ENCODE measurements at places on chromosomes 1 and 21. TPM values are rescaled to one million over a fixed set of nuclear protein-coding genes. Genes with fewer than 3 reads are reported as not detected.

Gene TAF1A
- total RNA-seq: 2.8 TPM

Gene S100A14
- total RNA-seq: 4.2 TPM

Gene C21orf58
- total RNA-seq: 0.81 TPM

Gene BARHL2
- total RNA-seq: not detected

Gene OR6K2
- not detected for total RNA-seq

Gene CEP170
- 74.3 TPM for total RNA-seq

DNA sequence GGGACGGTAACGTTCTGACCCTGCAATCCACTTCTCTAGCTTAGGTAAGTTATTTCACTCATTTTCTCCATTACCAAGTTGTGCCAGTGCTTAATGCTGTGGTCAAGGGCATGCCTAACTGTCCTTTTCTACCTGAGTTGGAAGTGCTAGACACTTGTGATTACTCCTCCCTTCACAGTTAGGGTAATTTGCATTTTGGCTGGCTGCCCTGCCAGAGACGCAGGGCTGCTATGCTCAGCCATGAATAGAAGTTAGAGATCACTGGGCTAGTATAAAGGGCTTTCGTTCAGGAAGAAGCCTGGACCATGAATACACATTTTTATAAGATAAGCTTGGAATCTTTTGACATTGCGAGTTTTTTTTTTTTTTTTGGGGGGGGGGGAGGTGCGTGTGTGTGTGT lies 633.2 kb upstream of the NEGR1 start:
- no peak for DNase-seq

DNA sequence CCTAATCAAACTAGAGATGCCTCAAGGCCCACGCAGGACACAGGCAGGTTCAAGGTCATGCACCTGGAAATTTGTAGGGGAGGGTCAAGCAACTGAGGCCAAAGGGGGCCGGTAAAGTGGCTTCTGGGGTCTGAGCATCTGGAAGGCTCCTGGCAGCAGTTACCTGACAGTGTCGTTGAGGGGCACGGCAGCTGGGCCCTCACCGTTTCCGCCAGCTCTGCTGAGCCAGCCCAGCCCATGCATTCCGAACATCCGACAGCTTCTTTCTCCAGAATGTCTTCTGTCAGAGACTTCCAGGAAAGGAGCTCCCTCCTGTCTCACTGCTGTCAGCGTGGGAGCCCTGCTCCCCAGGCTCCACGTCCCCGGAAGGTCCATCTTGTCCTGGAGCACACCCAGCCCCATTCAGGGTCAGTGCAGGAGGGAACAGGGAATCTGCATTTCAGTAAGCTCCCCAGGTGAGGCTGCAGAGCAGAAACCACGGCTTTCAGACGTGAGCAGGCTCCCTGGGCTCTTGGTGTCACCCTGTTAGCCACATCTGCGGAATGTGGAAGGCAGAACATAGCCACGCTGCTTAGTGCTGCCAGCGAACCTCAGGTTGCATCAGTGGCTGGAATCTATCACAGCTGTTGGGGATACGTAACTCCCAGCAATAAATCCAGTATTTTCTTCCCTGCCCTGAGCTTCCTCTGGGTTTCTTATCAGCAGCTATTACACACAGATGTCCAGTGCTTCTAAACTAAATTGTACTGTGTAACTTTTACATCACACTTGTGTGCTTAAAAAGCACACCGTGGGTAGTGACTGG lies 36.3 kb upstream of the FAM3B start:
- no peak for DNase-seq

GRCh38 chr1:167966050-167966449 lies 29.2 kb upstream of the MPC2 start:
- no peak for DNase-seq

DNA sequence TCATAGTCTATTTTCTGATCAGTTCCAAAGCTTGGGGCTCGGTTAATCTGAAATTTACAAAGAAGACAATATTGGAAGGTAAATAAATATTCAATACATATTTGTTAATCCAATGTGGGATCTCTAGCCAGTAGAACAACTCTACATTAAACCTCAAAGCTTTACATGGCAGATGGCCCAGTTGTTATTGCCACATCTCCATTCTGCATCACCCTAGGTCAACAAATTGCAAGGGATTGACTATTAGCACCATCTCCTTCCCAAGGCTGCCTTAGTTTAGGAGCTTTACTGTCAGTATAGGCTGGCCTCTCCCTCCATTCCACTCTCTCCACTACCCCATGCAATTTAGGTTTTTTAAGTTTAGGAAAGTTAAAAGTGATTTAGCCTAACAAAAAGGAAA lies 69.7 kb downstream of the TTLL7 start:
- no peak for DNase-seq

GRCh38 chr21:33198346-33199099 lies 31.2 kb upstream of the IFNAR2 start:
- DNase-seq: no peak

GRCh38 chr1:31170486-31170735 lies 69.3 kb downstream of the NKAIN1 start:
- DNase-seq: no peak

GRCh38 chr1:145751491-145752037 lies 32.3 kb downstream of the CD160 start:
- DNase-seq: peak; percentile 13

- DNase-seq: no peak
Observed at GRCh38 chr1:89065079-89065868, at the start of gene GBP1. Gene GBP1 (minus strand): TSS chr1:89065208. CDS start chr1:89063234, 1,974 bp downstream.

DNA sequence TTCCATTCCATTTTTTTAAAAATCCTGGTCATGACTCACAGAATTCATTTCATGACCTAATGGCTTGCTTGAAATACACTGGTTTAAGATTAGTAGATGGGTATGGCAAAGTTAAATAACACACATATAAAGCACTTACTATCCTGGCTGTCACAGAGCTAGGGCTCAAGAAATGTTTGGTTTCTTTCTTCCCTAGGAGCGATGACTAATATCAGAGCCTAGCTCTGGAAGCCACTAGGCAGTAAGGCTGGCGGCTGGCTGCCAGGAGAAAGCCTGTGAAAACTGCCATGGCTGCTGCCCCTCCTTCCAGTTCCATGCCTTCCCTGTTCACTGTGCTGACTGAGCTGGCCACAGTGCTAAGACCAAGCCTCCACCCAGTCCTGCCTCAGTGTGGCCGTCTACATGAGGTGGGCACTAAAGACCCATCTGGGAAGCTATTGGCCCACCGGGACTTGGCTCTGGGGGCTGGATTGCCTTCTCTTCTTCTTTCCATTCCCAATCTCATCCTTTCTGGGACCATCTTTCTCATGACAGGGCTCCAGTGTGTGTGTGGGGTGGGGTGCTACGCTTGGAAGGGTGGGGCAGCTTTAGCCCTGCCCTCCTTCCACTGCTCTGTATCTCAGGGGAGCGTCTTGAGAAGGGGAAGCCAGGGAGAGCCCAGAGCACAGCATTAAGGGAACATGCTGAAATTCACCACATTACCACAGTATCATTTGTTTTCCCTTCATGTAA lies 10.8 kb upstream of the ASCL5 start:
- DNase-seq: peak; percentile 19

DNA sequence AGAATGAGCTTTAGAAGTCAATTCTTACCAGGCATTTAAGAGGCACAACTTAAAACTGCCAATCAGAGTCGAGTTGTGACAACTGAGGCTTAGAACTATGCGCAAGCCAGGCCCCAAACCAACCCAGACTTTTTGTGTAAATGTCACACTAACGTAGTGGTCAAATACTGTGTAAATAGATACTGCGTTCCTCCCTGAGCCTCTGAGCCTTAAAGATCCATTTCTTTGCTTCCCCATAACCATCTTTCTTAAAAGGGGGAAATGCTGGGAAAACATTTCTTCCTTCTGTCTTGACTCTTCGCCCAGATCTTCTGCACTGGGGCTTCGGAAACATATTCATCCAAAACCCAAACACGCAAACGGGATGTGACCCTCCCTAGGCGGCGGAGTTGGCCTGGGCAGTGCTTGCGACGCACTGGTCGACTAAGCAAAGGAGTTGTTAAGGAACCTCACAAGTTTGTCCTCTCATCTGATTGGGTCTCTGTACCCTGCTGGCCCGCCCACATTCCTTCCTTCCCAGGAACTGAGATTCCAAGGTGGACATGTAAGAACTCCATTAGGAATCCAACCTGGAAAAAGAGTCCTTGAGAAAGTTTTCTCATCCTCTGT lies 2.6 kb downstream of the ADAMTS5 start:
- no peak for DNase-seq

DNA sequence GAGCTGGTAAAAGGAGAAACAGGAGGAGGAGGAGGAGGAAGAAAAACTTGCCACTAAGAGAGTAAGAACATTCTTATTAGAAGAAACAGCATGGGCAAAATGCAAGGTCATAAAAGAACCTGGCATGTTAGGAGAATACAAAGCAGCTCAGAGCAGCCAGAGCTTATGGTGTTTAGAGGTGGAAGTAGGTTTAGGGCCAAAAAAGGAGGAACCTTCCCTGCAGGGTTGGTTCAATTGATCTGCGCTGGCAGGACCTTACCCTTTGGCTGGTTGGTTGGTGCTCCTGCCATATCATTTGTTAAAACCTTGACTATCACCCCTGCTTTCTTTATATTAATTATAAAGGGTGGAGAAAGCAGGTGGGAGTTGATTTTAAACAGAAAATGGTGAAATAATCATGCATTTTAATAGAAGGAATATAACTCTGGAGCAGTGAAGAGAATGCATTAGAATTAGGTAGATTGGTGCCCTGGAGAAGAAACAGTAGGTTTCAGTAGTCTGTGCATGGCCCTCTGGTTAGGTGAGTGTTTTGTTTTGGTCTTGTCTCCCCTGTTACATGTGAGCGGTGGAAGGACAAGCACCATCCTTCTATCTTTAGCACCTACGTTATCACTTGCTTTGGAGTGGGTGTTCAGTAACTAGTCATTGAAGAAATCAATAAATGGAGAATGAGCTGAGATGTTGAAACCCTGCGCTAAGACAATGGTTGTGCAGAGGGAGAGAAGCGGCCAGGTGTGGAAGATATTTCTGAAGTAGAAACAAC lies 110.4 kb upstream of the NGF start:
- DNase-seq: no peak

DNA sequence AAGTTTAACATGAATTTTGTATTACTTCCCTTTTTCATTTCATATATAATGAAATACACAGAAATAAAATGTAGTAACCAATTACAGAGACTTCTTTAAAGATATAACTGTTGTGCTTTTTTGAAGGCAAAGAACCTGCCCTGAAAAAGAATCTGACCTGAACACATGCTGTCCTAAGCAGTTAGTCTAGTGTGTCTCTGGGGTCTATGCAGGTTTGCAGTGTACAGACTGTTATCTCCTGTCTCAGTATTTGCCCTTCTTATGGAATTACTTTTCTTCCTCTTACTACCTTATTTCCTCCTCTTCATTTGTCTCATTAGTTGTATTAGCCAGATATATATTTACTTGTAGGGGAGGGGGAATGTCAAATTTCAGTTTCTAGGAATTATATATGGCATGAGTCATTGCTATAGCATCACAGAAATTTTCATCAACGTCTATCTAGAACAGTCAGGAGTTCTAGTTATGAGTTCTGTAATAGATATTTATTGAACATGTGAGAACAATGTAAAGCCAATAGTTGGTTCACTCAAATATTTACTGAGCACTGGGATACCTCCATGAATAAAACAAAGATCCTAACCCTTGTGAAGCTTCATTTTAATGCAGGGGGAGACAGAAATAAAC lies 28.4 kb upstream of the PLEKHO1 start:
- DNase-seq: no peak

- DNase-seq: no peak
Observed at GRCh38 chr21:41065539-41065938, 102.4 kb upstream of the BACE2 start.

DNA sequence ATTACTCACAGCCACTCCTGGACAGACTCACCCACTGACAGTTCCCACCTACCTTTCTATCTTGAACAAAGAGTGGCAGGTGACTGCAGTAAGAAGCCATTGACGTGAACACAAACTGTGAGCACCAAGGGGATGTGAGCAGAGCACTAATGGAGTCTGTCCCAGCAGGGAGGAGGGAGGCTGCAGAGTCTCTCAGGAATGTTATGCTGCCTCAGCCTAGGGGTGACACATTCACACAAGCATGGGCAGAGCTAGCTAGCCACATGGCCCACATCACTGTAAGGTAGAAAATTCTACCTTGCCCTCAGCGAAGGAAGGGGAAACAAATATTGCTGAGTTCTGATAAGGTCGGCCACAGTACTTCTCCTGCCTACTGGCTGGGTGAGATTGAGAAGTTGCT lies 56.8 kb upstream of the PTGFRN start:
- DNase-seq: no peak

DNA sequence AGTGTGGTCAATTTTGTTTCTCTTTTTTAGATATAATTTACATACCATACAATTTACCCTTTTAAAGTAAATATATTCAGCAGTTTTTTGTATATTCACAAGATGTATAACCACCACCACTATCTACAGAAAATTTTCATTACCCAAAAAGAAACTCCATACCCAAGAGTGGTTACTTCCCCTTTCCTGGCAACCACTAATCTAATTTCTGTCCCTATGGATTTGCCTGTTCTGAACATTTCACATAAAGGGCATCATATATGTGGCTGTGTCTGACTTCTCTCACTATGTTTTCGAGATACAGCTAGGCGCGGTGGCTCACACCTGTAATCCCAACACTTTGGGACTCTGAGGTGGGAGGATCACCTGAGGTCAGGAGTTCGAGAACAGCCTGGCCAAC lies 13.6 kb downstream of the PACC1 start:
- no peak for DNase-seq

Measured in thoracic aorta (tissue), 2 donors.